Stomach (tissue), 19 donors: ENCODE measurements at places on chromosomes 6 and 20. TPM values are rescaled to one million over a fixed set of nuclear protein-coding genes. Genes with fewer than 3 reads are reported as not detected.

The KHDRBS2 gene
- total RNA-seq = 0.45 TPM

The HRH3 gene
- total RNA-seq = not detected

The CFB gene
- total RNA-seq = 270 TPM

The SAMD5 gene
- 15.4 TPM for total RNA-seq

The DEFB116 gene
- total RNA-seq = not detected

- no peak for DNase-seq
These were observed 208.0 kb upstream of the PRND start for GRCh38 chr20:4513720-4514119.

GRCh38 chr20:63658749-63659187, 656 bp downstream of the RTEL1 start:
- no peak for DNase-seq

DNA sequence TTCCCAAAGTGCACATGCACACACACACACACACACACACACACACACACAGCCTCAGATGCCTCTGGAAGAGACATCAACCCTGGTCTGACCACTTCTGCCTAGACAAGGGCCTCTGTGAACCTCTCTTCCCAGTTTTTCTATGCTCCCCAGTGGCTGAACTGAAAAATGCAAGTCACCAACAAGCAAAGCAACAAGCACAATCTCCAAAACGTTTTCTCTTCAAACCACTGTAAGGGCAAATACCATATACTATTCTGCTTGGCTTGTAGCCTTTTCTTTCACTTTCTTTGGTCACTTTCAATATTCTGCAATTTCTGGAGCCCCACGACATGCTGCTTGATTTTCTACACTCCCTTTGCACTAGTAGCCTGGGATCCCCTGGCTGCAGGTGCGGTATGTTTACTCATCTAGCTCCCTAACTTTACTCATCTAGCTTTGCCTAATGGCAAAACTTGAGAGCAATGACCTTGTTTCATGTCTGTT, 121.4 kb upstream of the DST start:
- peak; percentile 64 for DNase-seq

DNA sequence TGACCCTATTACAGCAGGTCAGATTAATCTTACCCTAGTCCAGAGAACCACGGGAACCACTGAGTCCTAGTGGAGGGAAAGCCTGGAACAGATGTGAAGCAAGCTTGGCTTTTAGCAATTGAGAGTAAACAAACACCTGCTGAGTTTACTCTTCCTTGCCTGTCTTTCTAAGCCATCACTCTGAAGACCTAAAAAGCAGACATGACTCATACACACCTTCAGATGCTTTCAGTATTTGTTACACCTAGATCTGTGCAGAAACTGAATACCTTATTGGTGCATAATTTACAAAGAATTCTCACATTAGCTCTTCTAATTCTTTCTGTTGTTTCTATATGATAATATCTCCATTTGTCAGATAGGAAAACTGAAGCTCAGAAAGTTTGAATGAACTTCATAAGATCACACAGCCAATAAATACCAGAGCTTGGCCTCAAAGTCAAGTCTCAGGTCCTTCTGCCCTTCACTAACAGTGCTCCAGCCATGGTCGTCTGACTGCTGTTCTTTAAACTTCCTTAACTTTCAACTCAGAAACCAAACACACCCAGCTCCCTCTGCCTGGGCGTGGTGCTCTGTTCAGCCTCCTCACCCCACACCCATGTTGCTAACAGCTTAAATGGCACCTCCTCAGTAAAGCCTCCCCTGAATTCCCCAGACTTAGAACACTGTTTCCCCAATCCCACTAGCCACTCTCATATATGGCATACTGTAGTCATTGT, 8.6 kb upstream of the GABBR1 start:
- peak; percentile 40 for DNase-seq

GRCh38 chr6:41705311-41705995, 30.0 kb downstream of the TFEB start:
- DNase-seq = no peak

GRCh38 chr20:35122756-35123405, 24.3 kb downstream of the EDEM2 start:
- no peak for DNase-seq

DNA sequence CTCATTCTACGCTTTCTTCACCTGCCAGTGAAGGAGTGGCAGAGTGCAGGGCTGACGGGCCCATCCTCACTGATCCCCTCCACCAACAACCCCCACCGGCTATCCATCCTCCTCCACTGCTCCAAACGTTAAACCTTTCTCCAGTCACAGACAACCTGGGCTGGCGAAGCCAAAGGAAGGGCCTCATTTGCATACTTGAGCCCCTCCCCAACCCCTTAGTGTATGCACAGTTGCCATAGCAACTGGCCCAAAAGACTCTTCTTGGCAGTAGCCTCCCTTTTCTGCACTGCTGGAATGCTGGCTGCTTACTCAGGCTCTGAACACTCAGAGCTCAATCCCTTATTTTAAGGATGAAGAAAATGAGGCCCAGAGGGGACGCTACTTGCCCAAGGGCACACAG, 130.3 kb downstream of the GRM4 start:
- DNase-seq = no peak

GRCh38 chr6:6006428-6007365, at the start of gene NRN1:
Gene NRN1 (minus strand): TSS chr6:6006925. CDS start chr6:6006749, 176 bp downstream.
- no peak for DNase-seq

DNA sequence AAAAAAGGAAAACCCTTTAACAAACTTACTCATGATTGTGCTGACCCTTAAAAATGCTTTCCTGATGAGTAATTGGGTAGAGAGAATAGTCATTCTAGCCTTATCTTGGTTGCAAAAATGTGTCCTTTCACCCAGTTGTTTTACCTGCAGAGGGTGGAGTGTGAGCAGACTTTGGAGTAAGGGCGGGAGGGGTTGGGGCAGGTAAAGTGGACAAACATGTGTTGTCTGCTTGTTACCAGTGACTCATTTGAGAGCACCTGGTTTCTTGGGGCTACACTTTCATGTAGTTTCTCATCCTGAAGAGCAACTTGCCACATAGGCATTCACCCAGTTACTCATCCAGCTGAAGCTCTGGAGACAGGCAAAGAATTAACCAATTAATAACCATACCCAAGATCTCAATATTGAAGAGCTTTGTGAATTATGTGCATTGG, 121.1 kb downstream of the TNFRSF21 start:
- peak; percentile 90 for DNase-seq

DNA sequence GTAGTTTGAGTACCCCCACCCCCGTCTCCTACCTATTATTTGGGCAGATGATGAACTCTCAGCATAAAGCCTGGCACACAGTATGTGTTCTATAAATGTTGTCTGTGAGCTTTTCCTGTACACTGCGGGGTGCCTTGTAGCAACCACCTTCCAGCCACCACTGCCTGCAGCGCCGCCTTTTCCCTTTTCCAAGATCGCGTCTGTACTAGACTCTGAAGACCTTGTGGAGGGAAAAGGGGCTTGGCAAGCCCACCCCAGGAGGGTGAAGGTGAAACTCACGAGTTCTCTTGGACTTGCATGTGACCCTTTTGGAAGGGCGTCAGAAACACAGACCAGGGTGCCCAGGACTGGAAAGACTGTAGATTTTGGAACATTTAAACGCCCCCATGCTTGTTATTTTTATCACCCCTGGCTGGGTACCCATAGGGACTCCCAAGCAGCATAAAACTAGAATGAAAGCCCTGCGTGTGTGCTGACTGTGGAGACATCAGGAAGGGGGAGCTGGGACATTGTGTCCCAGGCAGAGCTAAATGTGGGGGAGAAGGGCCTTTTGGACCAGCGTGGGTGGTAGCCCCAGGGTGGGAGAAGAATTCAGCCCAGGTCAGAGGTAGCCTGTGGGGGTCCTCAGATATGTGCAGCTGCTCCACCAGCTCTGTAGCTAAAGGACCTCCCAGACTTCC, 8.3 kb downstream of the BAK1 start:
- DNase-seq = no peak

DNA sequence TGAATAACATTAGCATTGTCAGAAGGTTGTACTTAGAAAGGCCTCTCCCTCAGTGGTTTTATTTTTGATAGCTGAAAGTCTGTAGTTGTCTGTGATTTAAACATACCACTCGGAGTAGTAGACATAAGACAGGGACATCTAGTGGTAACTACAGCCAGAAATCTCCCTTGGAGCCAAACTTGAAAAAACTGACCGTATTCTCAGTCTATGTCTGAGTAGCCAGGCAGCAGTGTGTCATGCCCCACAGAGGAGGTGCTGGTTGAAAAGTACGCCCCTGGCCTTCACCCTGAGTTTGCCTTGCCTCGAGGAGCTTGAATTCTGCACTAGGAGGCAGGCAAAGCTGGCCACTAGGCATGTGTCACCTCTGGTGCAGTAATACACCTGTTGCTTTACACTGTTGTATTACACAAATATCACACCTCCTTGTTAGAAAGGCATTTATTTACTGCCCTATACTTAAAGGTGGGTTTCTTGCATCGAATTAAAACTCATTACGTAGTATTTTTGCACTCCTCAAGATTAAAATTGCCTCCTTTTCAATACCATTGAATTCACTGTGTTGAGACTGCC, 20.8 kb downstream of the ZBTB2 start:
- DNase-seq = no peak

DNA sequence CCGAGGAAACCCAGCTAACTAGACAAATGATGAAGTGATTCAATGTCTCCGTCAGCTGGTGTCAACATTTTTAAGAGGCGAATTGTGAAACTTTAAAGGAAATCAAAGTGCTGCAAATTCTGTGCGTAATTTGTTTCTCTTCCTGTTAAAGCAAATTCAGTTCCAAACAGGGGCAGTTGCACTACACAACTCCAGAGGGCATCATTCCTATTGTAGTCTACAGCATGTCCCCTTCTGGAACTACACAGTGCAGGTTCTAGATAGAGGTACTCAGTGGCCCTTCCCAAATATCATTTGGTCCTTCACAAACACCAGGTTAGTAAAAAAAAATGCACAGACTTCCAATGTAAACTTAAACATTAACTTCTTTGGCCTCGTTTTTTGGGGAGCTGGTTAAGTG, 38.3 kb upstream of the SMLR1 start:
- DNase-seq = no peak

DNA sequence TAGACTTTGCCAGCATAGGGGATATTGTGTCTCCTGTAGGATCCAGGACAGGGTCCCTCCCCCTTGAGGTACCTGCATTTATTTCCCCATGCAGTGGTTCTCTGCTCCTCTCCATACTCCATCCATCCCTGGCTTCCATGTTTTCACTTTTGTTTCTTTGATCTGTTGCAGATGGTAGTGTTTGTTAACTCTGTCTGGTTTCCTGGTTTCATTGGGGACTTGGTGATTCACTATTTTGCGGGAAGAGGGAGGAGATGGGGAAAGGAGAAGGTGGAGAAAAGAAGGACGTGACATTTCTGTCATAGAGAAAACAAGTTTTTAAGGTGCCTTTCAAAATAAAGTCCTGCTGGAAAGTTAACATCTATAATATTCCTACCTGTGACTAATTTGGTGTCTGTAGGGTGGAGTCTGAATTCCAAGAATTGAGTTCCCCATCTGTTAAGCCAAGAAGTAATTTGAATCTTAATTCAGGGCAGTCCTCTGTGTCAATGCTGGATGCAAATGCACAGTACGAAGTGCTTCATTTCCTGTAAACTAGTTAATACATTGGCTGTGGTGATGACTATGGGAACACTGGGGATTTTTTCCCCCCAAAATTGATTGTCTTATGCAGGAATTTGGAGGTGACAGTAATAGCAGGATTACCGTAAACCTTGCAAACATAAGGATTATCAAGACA, 6.9 kb upstream of the RNF144B start:
- no peak for DNase-seq
